ENCODE measurements at places on chromosomes 7 and 10.

GRCh38 chr7:88401009-88401623 is 94.4 kb upstream of the STEAP4 start:
- H3K4me3 ChIP-seq = no peak overlapping the region
- no peak for DNase-seq
- no peaks in the 10 kb centered on the region for H3K27me3 ChIP-seq
- H3K4me1 ChIP-seq = no peaks in the 10 kb centered on the region

DNA sequence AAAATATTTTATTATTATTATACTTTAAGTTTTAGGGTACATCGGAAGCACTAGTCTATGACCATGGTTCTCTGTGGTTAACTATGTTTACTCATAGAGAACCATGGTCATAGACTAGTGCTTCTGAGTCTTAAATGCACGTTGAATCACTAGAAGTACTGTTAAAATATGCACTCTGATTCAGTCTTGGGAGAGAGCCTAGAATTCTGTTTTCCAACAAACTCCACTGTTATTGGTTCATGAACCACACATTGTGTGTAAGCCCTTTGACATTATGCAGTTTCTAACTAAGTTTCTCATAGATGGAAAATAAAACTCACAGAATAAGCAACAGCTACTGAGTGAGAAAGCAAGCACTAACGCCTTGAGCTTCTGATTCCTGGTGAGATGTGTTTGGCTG is 1120.6 kb downstream of the SORCS1 start:
- H3K36me3 ChIP-seq = no peaks in the 10 kb centered on the region
- H3K4me3 ChIP-seq = no peak overlapping the region
- peak; percentile 2 for DNase-seq

DNA sequence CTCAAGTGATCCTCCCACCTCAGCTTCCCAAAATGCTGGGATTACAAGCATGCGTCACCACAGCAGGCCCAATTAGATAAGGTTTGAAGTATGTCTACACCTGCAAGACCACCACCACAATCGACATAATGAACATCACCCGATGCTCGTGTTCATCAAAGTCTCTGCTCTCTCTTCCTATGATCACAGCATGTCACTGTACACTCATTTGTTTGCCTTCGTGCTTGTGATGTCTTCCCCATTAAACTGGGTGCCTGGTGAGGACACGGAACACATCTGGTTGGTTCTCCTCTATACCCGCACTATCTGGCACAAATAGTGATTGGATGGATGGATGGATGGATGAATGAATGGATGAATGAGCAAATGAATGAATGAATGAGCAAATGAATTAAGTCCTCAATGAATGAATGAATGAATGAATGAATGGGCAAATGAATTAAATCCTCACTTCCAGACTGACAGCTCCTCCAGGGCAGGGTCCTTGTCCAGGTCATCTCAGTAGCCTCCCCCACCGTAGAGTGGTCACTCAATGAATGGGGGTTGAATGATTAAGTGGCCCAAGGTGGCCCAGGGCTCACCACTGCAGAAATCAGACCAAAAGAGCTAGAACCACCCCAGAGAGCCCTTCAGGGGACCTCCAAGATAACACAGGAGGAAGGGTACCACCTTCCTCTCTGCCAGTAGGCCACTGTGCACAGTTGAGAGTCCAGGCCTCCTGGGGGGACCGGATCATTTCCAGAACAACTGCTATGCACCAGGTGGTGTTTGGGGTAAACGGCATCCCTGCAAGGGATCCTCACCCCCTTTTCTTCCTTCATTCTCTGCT is 101.9 kb upstream of the TNRC18 start:
- peaks cover 16% of the 10 kb centered on the region for H3K4me1 ChIP-seq
- peak overlapping the region; percentile 71 for H3K27ac ChIP-seq
- DNase-seq = peak; percentile 57
- H3K4me3 ChIP-seq = no peak overlapping the region
- peaks cover 59% of the 10 kb centered on the region for H3K36me3 ChIP-seq
- H3K27me3 ChIP-seq = no peaks in the 10 kb centered on the region

DNA sequence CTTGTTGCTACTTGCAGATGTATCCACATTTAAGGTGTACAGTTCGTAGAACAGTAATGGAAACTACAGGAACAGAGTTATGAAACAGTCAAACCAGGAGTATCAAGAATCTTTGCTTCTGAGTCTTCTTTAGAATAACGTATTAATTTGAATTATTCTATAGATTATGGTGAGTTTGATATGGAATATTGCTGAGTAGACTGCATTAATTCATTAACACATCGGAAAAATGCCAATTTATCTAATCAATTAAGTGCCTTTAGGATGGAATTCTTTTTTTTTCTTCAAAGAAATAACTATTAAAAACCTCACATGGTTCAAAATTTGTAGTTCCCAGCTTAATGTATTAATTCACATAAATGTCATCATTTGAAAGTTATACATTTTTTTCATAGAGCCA is 3.8 kb downstream of the TFAM start:
- H3K27ac ChIP-seq = no peak overlapping the region
- H3K4me1 ChIP-seq = peaks cover 4% of the 10 kb centered on the region
- H3K36me3 ChIP-seq = peaks cover 9% of the 10 kb centered on the region
- no peak overlapping the region for H3K4me3 ChIP-seq
- DNase-seq = no peak

DNA sequence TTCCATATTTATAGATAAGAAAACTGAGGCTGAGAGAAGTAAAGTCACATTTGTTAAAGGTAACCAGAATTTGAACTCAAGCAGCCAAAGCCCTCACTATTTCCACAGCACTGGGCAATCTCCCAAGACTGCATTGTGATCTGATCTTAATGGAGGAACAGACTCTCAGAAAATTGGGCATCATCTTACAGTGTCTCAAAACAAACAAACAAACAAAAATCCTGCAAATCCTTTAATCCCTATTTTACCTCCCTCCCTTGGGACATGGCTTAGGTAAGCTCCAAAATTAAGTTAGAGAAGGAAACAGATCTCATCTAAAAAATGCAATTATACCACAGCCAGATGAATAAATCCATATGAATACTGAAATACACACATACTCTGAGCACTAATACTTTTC is 57.5 kb downstream of the FHIP2A start:
- H3K4me1 ChIP-seq = peaks cover 16% of the 10 kb centered on the region
- no peaks in the 10 kb centered on the region for H3K27me3 ChIP-seq
- H3K27ac ChIP-seq = no peak overlapping the region
- no peak for DNase-seq
- no peak overlapping the region for H3K4me3 ChIP-seq
- H3K36me3 ChIP-seq = no peaks in the 10 kb centered on the region

DNA sequence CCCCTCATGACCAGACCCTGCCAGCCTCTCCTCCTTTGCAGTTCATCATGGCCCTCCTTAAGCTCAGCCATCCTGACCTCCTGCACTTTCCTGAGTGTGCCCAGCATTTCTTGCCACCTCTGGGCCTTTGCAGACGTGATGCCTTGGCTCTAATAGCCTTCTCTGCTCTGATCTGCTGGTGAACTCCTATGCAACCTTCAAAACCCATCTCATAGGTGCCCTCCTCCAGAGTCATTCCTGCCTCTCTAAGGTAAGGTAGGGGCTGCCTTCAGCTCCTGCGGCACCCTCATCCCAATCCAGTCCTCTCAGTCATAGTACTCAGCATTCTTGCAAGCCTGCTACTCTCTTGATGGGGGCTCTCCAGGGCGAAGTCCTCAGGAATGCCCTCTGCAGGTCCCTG is 19.3 kb upstream of the ELN start:
- no peak overlapping the region for H3K4me3 ChIP-seq
- H3K4me1 ChIP-seq = peaks cover 27% of the 10 kb centered on the region
- peaks cover 43% of the 10 kb centered on the region for H3K27me3 ChIP-seq
- no peak for DNase-seq
- no peaks in the 10 kb centered on the region for H3K36me3 ChIP-seq
- no peak overlapping the region for H3K27ac ChIP-seq

- peaks cover 18% of the 10 kb centered on the region for H3K4me1 ChIP-seq
- no peak overlapping the region for H3K4me3 ChIP-seq
- H3K27ac ChIP-seq = no peak overlapping the region
- peaks cover 90% of the 10 kb centered on the region for H3K27me3 ChIP-seq
- H3K36me3 ChIP-seq = no peaks in the 10 kb centered on the region
- DNase-seq = no peak
Measured at GRCh38 chr7:20795881-20796280, 9.2 kb upstream of the SP8 start.

GRCh38 chr7:132262160-132262470 is 314.2 kb downstream of the PLXNA4 start:
- no peak overlapping the region for H3K4me3 ChIP-seq
- DNase-seq = no peak
- no peaks in the 10 kb centered on the region for H3K27me3 ChIP-seq
- no peak overlapping the region for H3K27ac ChIP-seq
- no peaks in the 10 kb centered on the region for H3K4me1 ChIP-seq
- H3K36me3 ChIP-seq = no peaks in the 10 kb centered on the region

GRCh38 chr10:77131214-77131613 is 506.4 kb downstream of the KCNMA1 start:
- no peaks in the 10 kb centered on the region for H3K4me1 ChIP-seq
- H3K4me3 ChIP-seq = no peak overlapping the region
- no peaks in the 10 kb centered on the region for H3K27me3 ChIP-seq
- H3K36me3 ChIP-seq = no peaks in the 10 kb centered on the region
- peak; percentile 26 for DNase-seq
- no peak overlapping the region for H3K27ac ChIP-seq

DNA sequence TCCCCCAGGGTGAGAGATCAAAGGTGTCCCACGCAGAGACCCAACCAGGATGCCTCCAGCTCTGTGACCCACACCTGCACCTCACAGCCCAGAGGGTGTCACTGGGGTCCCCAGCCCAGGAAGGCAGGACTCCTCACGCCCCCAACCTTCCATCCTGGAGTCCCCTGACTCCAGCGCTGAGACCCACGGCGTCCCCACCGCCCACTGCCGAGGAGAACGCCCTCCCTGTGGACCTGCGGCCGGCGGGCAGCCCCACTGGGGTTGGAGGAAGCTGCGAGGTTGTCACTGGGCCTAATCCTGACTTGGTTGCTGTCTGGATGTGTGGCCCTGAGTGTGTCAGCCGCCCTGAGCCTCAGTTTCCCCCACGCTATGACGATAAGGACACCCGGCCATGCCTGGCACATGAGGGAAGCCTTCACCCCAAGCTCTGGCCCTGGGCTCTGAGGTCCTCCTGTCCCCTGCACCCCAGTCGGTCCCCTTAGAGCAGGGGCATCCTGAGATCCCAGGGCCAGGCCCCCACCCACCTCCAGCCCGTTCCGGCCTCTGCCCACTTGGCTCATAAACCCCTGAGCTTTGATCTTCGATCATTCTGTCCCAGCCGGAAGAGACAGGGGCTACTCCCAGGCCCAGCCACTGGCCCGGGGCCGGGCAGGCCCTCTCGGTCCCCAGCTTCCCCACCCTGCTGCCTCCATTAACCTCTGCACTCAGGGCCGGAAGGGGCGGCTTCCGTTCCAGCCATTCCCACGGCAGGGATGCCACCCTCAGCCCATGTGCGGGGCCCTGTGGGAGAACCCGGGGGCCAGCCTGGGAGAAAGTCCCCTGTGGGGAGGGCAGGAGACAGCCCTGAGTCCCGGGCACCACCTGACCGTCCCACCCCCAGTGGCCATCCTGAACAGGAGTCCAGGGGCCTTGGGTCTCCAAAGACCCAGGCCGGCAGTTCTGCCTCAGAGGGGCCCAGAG is 113.2 kb downstream of the MICALL2 start:
- no peak overlapping the region for H3K27ac ChIP-seq
- no peaks in the 10 kb centered on the region for H3K4me1 ChIP-seq
- no peaks in the 10 kb centered on the region for H3K36me3 ChIP-seq
- no peak overlapping the region for H3K4me3 ChIP-seq
- no peak for DNase-seq

- H3K36me3 ChIP-seq = no peaks in the 10 kb centered on the region
- H3K4me3 ChIP-seq = no peak overlapping the region
- DNase-seq = no peak
- H3K27me3 ChIP-seq = peaks cover 13% of the 10 kb centered on the region
- no peaks in the 10 kb centered on the region for H3K4me1 ChIP-seq
Measured at GRCh38 chr7:150751702-150752101, 14.5 kb downstream of the GIMAP5 start.

GRCh38 chr10:74585231-74586087 is 240.9 kb upstream of the KAT6B start:
- no peaks in the 10 kb centered on the region for H3K36me3 ChIP-seq
- no peak overlapping the region for H3K4me3 ChIP-seq
- H3K27me3 ChIP-seq = no peaks in the 10 kb centered on the region
- peak; percentile 44 for DNase-seq
- H3K4me1 ChIP-seq = peaks cover 2% of the 10 kb centered on the region
- peak overlapping the region; percentile 35 for H3K27ac ChIP-seq

- H3K36me3 ChIP-seq = no peaks in the 10 kb centered on the region
- peaks cover 6% of the 10 kb centered on the region for H3K4me1 ChIP-seq
- DNase-seq = no peak
- no peak overlapping the region for H3K27ac ChIP-seq
Measured at GRCh38 chr10:54469587-54470323, 331.3 kb downstream of the PCDH15 start.
